Fibroblast of the conjunctiva (primary cell): ENCODE measurements at places on chromosomes 4 and X.
A peak's percentile ranks its signal among the peaks of the same experiment; 100 is the strongest.

- no peak for DNase-seq
These were observed 15.9 kb downstream of the MID1IP1 start for GRCh38 chrX:38817004-38817703.

DNA sequence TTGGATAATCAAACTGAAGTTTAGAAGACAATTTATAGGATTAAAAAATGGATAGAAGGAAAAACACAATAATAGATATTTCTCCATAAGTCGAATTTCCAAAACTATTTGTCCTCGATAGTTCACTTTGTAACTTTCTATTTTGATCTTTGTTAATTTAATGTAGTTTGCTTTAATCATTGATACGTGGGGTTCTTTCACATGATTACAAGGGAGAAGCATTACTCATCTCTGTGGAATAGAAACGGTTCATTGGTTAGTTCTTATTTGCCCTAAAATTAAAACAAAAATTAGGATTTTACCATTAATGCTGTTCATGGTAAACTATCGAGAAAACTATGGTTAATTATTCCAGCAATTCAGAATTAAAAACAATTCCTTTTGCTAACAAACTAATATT is 2.1 kb downstream of the TET2 start:
- DNase-seq, result no peak

GRCh38 chr4:101292901-101293300 is 54.4 kb downstream of the PPP3CA start:
- DNase-seq, result no peak

DNA sequence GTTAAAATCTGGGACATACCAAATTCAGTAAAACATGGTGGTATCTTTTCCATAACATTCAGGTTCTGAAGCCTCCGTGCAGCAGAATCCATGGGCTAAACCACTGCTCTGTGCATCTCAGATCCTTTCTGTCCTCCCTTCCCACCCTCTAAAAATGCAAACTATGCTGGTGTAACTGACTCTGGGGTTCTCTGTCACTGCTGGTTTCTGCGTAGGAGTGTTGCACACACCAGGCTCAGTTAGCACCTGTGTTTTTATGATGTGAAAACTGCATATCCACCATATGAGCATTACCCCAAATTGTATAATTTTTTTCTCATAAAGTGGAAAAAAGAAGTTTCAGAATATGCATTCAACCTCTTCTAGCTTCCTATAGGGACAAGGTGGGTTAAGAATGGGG is 22.4 kb upstream of the IL21 start:
- no peak for DNase-seq

GRCh38 chr4:186260504-186261448 is 5.2 kb upstream of the F11 start:
- DNase-seq, result no peak

GRCh38 chrX:2701600-2701999 is 10.5 kb downstream of the CD99 start:
- no peak for DNase-seq

DNA sequence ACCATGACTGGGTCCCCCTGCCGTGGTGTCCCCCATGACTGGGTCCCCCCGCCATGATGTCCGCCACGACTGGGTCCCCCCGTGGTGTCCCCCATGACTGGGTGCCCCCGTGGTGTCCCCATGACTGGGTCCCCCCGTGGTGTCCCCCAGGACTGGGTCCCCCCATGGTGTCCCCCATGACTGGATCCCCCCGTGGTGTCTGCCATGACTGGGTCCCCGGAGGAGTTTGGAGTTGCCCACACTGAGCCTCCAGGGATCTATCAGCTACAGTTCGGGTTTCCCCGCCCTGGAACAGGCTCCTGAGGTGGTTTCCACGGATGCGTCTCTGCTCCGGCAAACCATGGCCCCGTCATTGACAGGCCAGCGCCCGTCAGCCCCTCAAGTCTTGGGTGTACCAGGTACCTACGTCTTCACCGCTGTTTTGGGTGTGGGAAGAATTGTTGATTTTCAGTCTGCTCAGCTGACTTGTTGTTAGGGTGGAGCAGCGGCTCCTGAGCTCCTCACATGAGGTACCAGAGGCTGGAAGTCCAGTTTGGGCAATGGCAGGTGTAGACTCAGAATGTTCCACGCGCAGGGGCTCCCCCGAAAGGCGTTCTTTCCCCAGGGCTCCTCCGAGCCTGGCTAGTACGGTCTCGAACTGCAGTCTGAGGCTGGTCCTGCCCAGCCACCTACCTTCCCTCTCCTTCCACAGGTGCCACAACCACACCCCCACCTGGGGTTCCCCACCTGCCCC is 8.3 kb upstream of the PDE6B start:
- DNase-seq, result no peak

- DNase-seq, result no peak
These were observed 218.6 kb upstream of the GK2 start for GRCh38 chr4:79626611-79627010.

- no peak for DNase-seq
These were observed 17.0 kb upstream of the UGT2B17 start for GRCh38 chr4:68593112-68593511.

GRCh38 chr4:24229978-24230377 is 340.1 kb upstream of the PPARGC1A start:
- DNase-seq, result peak; percentile 73

- DNase-seq, result no peak
These were observed 708 bp downstream of the ARAP2 start for GRCh38 chr4:36243355-36244256.

DNA sequence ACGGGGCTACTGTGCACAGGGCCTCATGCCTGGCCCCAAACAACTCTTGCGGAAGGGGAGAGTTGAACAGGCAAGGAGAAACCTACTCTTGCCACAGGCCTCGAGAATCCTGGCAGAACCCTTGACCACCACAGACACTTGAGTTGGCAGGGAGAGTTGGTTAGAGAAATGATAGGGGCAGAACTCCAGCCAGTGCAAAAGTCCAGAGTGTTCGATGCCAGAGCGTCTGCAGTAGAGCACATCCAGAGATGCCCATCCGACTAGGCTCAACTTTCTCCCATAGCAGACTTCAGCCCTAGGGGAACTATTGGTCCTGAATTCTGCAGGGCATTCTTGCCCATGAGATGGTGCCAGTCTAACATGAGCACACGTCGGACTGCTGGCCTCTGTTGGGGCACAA is 45.4 kb upstream of the RADX start:
- no peak for DNase-seq

GRCh38 chr4:166198041-166198440 is 325.0 kb downstream of the TLL1 start:
- no peak for DNase-seq

DNA sequence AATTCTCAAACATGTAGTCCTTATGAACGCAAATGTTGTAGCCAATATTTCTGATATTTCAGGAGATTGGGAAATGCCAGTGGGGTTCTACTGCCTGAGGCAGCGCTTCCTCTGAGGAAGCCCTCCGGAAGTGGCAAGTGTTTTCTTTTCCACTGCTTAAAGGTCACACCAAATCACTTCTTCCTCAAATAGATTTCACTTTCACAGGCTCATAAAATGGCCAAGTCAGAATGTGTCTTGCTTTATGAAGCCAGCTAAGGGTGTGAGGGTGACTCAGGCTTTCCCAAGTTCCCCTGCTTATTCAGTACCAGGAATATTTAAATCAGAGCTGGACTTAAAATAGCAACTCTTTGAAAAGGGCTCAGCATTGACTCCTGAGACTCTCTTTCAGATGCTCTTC is 514.2 kb upstream of the DIPK2B start:
- no peak for DNase-seq

GRCh38 chr4:183589461-183590099 is 69.4 kb downstream of the RWDD4 start:
- no peak for DNase-seq

DNA sequence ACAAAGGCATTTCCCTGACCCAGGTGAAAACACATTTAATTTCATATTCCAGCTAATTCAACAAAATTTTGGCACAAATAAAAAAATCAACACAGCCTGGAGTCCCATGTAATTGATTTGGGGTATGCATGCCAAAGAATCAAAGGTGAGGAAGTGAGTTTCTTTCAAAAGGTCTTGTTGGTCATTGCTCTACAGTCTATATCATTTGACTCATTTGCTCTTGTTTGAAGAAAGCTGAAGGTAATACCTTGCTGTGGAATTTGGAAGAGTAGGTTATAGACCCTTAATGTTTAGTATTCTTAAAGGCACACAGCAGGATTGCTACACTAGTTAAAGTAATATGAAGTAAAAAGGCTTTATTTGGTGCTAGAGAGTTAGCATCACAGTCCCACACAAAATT is 25.4 kb downstream of the COL4A6 start:
- DNase-seq, result no peak

DNA sequence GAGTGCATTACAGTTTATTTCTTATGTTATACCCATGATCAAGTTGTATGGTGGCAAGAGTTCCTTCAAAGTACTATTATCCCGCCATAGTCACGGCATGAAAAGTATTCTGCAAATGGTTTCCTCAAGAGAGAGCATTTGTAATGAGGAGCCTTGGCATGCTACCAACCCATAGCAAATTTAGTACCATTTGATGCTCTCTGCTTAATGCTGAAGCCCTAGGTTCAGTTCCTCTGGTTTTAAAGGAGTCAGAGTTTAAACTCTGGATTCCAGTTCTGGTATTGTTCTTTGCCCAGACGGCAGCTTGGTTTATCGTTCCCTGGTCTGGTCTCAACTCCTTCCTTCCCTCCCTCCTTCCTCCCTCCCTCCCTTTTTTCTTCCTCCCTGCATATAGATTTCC is 371.3 kb downstream of the BMPR1B start:
- DNase-seq, result no peak

DNA sequence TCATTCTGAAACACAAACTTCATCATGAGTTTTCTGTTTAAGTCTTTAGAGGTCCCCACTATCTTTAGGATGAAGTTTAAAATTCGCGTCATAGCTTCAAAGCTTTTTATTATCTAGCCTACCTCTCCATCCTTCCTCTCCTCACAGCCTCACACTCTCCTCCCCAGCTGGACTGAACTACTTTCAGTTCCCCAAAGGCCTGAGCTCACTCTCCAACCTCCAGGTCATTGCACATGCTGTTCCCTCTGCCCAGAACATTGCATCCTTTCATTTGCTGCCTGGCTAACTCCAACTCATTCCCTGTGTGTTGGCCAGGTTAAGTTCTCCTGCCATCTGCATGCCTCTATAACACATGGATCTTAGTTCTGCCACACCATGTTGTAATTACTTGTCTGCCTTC is 2.9 kb upstream of the OTUD5 start:
- DNase-seq, result no peak

DNA sequence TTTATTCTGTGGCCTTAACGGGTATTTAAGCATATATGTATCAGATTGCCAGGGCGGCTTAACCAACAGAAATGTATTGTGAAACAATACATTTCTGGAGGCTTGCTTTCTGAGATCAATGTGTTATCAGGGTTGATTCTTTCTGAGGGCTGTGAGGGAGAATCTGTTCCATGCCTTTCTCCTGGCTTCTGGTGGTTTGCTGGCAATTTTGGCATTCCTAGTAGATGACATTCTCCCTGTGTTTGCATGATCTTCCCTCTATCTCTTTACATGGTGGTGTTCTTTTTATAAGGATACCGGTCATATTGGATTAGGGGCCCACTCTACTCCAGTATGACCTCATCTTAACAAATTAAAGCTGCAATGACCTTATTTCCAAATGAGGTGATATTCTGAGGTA is 16.9 kb upstream of the CEP135 start:
- DNase-seq, result no peak

GRCh38 chr4:115113506-115114106 is at the start of gene NDST4:
Gene NDST4, minus strand, starts transcription at chr4:115113620. Its CDS starts 36,584 bp downstream, at chr4:115077036.
- peak; percentile 9 for DNase-seq

DNA sequence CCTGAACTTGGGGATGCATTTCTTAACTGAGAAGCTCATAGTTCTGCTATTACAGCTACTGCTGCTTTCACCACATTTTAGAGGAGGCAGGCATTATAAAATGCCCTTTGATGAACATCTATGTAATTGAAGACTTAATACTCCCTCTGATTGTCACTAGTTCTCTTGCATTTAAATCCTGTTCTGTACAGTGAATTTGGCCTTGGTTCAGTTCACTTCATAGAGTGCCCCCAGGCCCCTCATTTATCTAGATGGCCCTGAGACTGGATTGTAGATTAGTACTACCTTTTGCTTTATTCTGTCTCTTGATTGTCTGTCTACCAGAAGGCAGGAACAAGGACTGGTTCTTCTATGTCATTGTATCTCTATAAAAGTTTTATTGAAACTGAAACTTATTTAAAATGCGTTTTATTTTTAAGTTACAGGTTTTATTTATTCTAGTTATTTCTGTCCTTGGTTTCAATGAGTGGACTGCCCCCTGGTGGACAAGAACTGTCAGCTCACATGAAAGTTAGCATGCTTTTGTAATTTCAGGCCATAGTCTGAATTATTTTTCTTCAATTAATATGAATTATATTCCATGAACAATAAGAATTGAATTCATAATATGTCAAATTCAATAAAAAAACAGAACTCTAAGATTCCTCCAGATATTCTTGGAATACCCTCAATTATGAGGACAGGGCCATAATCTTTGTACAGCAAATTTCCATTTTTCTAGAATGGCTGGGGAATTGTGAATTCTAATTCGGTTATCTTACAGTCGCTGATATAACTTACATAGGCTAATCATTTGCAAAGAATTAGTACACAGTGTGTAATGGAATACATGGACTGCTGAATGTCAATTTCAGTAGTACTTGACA is 47.2 kb upstream of the TMEM33 start:
- peak; percentile 37 for DNase-seq

DNA sequence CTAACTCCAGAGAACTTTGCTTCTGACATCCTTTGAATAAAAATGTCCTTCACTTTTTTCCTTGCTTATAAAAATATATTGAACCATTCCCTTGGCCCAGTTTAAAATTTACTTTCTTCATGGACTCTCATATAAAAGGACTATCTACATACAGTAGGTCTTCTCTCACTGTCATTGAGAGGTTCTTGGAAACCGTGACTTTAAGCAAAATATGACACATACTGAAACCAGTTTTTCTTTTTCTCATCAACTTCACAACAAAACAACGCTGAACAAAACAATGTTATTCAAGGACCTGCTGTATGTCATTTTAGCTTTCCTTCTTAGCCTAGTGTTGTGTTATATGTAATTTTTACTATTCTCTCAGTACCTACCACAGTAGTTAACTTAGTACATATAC is 496.8 kb downstream of the CENPC start:
- no peak for DNase-seq

- no peak for DNase-seq
These were observed 231.1 kb downstream of the STPG2 start for GRCh38 chr4:97912156-97912555.

DNA sequence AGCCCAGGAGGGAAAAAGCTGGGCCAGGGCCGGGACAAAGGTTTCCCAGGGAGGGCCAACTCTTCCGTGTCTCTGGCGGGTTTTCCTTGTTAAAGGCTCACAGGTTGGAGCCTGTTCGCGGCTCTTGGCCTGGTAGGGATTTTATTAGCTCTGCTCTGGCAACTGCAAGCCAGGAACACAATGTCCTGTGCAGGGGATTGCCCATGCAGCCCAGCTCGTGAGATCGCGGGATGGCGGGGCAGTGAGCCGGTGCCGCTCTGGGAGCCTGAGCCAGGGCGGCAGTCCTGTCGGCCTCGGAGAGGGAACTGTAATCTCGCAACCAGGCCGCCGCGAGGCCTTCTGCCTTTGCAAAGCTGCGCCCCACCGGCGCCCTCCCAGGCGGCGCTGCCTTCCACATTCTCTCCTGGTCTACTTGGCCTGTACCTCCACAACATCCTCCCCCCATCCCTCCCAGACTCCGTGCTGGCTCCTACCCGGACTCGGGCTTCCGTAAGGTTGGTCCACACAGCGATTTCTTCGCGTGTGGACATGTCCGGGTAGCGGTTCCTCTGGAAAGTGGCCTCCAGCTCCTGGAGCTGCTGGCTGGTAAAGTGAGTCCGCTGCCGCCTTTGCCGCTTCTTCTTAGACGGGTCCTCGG is 2.1 kb downstream of the PITX2 start:
- DNase-seq, result no peak

- no peak for DNase-seq
These were observed 11.8 kb upstream of the UGT2A3 start for GRCh38 chr4:68963374-68963773.
